ENCODE measurements at places on chromosomes 1 and 21.
A peak's percentile ranks its signal among the peaks of the same experiment; 100 is the strongest.

DNA sequence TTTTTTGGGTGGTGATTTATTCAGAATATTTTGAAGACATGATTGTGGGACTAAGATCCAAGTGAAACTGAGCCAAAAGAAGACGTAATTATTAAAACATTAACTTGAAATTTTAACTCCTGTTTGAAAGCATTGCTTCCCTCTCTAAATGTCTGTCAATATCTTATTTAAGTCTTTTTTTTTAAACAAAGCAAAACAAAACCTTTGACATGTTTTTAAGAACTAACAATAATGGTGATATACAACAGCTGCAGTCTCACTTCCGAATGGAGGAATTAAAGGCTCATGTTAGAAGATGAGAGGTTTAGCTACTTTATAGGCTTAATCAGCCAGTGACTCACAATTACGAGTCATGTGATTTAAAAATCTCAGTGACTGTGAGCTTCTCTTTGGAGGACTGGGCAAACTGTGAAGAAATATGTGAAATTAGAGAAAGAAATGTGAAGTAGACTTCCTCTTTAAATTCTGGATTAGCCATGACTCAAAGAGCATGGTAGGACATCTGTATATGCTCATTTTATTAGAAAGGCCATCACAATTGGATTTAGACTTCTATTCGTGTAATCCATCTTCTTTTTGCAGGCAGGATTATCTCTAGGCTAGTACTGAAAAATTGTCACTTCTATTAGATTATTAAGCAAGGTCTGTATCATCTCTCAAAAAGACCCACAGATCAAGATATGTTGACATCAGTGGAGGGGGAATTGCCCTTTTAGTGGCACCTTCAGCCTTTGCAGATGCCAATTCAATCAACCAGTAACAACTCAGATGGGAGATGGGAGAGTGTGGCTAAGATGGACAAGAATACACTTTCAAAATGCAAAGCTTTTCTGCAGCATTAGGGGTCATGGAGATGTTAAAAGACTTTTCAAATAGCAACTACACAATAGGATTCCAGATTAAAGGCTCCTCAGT is 28.7 kb downstream of the KCNA3 start:
- DNase-seq = no peak

DNA sequence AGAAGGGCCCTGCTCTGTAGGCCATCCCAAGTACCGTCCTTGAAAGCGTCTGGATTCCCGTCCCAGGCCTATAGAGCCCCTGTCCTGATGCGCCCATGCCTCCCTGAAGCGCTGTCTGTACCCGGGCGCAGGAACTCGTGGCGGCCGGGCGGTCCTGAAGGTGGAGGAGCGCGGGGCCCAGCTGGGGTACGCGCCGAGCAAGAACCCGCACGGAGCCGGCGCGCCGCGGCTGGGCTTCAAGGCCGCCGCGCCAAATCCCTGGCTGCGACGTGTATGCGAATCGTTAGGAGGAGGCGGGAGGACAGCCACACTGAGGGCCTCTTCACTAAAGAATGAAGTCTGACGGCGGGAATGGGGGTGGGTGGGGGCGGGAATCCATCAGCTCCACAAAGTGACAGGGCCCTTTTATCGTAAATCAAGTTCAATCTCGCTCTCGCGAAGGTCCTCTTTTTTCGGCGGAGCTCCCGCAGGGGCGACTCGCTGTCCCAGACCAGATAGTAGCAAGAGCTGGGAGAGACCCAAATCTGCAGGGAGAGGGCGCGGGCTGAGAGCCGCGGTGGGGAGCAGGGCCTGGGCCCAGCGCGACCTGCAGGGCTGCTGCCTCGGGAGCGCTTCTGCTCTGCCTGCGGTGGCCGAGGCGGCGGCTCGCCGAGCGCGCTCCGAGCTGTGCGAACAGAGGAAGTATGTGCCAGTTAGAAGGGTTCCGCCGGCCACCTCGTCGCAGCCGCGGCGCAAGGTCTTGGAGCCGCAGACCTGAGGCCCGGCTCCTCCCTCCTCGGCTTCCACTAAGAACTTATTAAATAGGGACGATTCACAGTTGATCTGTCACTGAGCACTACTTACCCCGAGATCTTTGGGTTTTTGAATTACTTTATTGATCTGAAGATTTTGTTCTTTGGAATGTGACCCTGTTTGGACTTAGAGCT is 10.4 kb downstream of the BARHL2 start:
- DNase-seq = peak; percentile 78

- DNase-seq = peak; percentile 24
These were observed 438.5 kb downstream of the PTPRU start for GRCh38 chr1:29674627-29675326.

DNA sequence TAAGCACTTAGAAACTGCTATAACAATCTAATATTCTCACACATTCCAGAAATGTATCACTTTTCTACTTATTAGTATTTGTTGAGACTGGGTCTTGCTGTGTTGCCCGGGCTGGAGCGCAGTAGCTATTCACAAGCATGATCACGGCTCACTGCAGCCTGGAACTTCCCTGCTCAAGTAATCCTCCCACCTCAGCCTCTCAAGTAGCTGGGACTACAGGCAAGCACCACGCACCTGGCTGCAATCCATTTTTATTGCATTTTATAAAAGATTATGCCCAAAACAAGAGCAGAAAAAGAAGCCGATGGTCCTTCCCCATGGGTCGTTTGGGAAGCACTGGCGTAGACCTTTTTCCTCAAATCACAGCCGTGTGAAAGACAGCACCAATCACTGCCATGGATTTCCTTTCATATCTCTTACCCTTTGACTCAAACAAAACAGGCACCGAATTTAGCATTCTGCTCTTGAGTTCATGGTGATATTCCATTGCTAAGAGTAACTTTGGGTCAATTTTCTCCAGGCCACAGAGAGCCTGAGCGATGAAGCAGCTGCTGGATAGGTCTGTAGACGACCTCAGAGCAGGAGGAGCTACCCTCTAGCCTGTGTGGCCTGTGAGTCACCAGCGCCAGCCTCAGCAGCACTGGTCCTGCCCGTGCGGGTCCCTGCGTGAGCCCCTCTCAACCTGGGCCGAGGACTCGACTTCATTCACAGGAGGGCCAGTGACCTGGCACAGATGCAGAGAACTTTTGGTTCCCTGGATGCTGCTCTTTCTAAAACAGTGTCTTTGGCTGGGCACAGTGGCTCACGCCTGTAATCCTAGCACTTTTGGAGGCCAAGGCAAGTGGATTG is 80.8 kb downstream of the PIK3CD start:
- DNase-seq = no peak

DNA sequence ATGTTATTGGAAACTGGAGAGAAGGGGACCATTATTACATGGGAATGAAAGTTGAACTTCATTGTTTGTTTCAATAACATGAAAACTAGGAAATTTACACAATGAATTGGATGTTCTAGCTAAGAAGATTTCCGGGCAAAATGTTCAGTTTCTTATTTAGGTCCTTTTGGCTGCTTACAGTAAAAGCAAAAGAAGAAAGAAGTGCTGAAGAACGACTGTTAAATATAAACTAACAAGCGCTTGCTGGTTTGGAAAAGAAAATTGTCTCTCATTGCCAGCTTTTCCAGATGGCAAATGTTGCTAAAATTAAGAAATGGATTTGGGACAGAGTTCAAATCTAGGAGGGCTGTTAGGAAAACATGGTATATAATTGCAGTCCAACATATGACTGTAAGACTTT is 139.6 kb downstream of the ZNF644 start:
- DNase-seq = no peak

GRCh38 chr1:211345719-211346118 is 19.1 kb downstream of the TRAF5 start:
- DNase-seq = peak; percentile 61

DNA sequence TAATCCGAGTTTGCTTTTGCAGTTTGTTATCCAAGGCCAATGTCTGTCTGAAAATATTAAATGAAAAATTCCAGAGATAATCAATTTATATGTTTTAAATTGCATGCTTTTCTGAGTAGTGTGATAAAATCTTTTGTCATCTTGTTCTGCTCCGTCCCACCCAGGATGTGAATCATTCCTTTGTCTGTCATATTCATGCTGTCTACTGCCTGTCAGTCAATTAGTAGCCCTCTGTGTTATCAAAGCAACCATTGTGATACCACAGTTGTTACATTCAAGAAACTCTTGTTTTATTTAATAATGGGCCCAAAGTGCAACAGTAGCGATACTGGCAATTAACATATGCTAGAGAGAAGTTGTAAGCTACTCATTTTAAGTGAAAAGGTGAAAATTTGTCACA is 819.3 kb downstream of the BRINP3 start:
- no peak for DNase-seq

- DNase-seq = no peak
These were observed 63.9 kb upstream of the VAV3 start for GRCh38 chr1:108028841-108029388.

DNA sequence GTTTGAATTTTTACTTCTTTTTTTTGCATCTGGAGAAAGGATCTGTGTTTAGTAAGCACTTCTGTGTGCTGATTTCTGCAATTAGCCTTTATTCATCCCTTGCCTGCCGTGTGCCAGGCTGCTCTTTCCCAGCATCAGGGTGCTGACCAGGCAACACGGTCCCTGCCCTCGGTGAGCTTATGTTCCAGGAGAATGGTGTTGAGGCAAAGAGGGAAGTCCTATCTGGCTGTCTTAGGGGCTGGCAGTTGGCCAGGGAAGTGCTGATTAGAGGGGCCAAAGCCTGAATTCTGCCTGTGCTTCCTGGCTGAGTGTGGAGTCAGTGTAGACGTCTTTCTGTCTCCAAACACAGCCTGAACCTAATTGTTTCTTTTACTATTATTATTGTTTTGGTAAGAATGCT is 187.1 kb downstream of the CAMTA1 start:
- no peak for DNase-seq

- peak; percentile 15 for DNase-seq
These were observed 8.7 kb upstream of the S100A8 start for GRCh38 chr1:153399401-153400055.

DNA sequence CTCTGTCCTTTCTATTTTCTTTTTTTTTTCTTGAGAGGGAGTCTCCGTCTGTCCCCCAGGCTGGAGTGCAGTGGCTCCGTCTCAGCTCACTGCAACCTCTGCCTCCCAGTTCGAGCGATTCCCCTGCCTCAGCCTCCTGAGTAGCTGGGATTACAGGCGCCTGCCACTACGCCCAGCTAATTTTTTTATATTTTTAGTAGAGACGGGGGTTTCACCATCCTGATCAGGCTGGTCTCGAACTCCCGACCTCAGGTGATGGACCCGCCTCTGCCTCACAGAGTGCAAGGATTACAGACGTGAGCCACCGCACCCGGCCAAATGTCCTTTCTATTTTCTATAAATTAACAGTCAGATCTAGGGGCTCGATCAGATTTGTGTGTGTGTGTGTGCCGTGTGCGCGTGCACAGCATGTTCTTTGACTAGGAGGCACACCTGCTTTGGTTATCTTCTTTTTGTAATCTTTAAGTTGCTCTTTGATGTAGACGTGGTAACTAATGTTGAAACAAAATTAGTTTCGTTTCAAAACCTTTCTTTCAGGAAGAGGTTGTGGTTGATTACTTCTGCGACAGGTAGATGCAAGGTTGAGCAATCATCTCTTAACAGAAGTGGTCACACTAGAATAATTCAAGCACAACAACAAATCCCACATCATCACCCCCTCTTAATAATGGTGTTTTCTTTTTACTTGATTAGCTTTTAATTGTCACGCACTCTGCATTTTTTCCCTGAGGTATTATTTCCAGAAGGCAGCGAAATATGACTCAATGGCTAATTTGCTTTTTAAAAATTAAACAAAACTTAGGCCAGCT is 779 bp upstream of the DEGS1 start:
- no peak for DNase-seq

- DNase-seq = no peak
These were observed 1.0 kb downstream of the CCDC24 start for GRCh38 chr1:43992232-43992995.

DNA sequence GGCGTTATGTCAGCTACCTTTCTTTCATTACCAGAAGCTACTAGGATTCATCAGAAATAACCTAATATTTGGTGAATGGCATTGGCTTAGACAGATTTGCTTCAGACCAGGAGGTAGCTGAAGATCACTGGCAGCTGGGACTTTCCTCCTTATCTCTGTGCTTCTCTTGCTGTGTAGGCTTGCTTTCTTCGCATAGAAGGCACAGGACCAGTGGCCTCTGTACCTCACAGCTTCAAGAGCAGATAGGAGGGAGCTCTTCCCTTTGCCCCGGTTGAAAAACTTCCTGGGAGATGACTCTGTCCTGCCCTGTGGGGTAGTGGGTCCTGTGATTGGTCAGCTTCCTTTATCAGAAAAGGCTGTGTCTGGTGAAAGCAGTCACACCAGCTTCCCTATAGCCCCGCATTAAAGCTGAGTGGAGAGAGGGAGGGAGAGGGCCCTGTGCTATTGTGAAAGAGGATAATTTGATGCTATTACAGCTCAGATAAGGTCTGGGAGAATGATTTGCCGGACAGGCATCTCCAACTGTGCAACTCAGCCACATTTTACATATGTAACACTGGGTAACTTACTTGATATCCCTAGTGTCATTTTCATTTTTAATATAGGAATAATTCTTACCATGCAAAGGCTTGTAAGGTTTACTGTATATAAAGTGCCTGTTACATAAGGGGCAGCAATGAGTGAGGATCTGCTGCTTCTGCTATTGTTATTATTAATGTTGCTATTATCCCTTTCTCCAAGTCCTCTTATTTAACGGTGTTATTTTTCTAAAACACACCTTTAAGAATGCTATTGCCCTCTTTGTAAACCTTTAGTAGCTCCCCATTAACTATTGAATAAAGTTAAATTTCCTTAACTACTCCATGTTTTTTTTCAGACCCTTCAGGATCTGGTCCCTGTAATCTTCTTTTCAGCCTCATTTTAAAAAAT is 31.6 kb downstream of the OSBPL9 start:
- peak; percentile 52 for DNase-seq

DNA sequence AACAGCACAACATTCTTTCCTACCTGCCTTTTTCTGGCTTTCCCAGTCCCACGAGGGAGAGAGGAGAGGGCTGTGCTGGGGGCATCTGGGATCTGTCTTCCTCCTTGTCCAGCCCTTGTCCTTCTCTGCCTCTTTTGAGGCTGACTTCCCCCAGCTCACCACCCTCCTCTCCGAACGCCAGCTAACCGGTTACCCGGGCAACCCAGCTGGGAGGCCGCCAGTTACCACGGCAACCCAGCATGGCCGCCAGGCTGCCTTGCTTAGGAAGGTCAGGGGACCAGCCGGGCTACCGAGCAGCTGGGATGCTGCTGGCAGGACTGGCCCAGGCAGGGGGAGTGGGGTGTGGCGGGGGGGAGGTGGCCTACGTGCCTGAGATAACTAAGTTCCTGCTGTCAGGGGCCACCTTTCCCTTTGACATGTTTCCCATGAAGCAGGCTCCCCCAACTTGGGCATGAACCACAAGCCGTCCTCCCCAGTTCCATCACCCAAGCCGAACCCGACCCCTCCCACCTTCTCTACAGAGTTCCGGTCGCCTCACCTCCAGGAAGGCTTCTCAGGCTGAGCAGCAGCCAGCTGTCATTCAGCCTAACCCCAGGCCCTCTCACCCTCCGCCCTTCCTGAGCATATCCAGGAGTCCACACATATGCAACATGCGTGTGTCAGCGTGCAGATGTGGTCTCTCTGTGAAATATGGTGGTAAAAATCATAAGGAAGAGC is 8.7 kb downstream of the PLEKHA6 start:
- DNase-seq = peak; percentile 97

GRCh38 chr1:185541871-185542301 is 192.3 kb upstream of the HMCN1 start:
- no peak for DNase-seq

All from ecto neural progenitor cell (in vitro differentiated cells).